Epithelial cell of esophagus (primary cell): ENCODE measurements at places on chromosomes 7 and 10.

DNA sequence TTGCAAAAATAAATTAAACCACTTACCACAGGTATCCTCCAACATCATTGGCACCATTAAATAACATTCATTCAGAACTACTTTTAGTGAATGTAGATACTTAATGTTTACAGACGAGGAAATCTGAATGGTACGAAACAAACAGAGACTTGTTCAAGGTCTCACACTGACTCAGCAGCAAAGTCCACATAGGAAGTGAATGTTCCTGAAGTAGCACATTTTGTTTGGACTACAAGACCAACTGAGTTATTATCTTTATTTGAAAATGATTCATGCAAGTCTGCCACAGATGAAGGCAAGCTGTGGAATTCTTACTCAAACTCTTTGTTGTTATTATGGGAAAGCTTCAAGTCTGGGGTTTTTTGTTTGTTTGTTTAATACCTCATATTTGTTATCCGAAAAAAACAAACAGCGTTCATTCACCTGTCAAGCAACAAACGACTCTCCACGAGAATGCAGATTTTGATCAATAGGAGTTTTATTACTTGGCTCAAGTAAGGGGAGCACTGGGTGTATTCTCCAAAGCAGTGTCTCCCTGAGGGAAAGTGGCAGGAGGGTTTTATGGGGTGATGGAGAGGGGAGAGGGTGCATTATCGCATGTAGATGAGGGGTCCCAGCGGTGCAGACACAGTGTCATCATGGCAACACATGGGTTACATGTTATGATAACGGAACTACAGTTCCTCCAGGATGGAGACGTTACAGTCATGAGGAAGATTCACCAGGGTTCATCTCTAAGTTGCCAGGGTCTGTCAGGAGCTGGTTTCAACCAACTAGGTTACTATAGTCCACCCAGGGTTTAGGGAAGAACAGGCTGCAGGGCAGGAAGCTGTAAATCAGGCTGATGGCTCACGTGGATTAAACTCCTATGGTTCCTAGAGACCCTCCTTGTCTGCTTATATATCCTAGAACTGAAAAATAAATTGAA lies 147.7 kb upstream of the AKR1E2 start:
- DNase-seq: peak; percentile 94

GRCh38 chr10:10796774-10797415 lies 220.8 kb upstream of the CELF2 start:
- DNase-seq: peak; percentile 86

DNA sequence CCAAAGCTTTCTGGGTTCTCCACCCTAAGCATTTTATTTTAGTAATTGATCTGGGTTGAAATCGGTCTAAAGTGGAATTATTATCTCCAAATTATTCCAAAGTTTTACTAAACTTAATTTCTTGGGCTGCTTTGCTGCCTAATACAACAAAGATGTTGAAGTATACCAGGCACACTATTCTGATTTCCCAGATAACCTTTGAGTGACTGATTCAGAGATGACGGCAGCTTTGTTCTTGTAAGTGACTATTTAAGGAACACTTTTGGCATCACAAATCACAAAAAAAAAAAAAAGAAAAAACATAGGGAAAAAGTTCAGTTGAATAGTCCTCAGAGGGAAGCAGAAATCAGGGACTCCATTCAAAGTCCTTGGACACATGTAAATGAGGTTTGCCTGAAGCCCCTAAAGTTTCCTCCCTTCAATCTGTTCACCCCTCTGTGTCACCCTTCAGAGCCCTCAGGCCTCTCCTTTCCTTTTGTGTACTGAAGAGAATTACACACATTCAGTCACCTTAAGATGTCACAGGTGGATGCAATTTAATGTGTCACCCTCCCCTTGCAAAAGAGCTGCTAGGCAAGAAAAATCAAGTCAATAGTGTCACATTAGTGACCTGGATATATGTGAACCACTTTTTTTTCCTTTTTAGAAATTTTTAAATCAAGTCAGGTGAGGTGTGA lies 81.5 kb downstream of the RTKN2 start:
- peak; percentile 8 for DNase-seq

- DNase-seq: no peak
Observed at GRCh38 chr7:107224374-107225223, 55.8 kb downstream of the HBP1 start.

GRCh38 chr10:118840071-118840775 lies 85.5 kb upstream of the CACUL1 start:
- DNase-seq: peak; percentile 99

GRCh38 chr10:13074563-13075451 lies 25.2 kb upstream of the OPTN start:
- peak; percentile 76 for DNase-seq

GRCh38 chr10:3096149-3096548 lies 28.8 kb downstream of the PFKP start:
- DNase-seq: no peak
